NCI-H187 treated with DMSO at 0.1 percent for 48 hours (cell line): ENCODE measurements at places on chromosomes 5 and 9.

GRCh38 chr9:10148796-10149195 is 464.0 kb downstream of the PTPRD start:
- no peak for DNase-seq

GRCh38 chr9:99269416-99269815 is 47.3 kb downstream of the SEC61B start:
- no peak for DNase-seq

DNA sequence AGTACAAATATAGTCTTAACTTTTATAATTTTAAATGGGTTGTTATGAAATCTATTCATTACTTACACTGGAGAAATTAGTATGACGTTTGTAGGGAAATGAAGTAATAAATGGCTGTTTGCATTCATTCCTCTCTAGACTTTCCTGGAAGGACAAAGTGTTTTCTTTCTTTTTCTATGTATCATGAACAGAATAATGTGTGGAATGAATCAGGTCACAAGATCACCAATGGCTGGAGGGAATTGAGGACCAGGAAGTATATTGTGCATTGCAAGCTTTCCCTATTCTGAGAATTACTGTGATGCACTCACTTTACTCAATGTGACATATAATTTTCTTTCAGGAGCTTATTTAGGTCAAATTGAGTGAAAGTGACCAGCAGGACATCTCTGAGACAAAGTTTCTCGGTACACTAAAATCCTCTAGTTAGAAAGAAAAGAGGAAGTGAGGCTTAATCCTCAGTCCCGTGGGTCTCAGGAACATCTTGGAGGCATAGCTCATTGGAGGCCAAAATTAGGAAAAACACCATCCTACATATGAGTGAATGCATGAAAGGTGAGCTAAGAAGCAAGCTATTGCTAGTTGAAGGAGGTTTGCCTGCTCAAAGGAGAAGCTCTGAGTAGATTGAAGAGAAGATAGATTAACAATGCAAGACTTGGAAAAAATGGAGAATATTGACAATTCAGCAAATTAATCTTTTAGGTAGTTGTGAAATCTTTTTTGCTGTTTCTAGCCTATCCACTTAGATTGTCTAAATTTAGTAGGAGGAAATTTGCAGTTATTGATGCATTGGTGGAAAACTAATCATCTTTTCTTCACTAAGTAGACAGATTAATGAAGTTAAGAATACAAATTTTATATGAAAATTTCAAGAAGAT is 28.0 kb downstream of the ERAP2 start:
- DNase-seq: no peak

- DNase-seq: no peak
Observed at GRCh38 chr9:17519761-17520160, 59.1 kb upstream of the SH3GL2 start.

DNA sequence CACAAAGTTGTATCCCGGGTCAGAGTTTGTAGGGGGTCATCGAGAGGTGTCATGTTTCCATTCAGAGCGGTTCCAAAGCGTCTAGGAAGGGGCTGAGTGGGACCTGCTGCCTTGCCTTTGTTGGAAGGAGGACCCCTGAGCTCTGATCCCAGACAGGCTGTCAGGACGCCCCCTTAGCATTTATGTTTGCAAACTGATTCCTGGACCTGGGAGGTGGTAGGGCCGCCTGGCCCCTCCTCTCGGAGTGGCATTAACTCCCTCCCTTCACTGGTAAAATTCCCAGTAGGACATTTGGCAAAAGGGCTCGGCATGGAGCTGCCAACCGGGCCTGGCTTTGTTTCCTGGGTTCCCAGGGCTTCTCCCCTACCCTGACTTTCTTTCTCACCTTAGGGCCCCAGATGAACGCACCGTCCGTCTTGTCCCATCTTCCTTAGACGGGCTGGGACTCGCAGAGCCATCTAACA is 2.5 kb downstream of the JADE2 start:
- DNase-seq: no peak
